ENCODE measurements at places on chromosomes 1 and 21.

- DNase-seq, result peak; percentile 79
These were observed 262.4 kb downstream of the ST6GALNAC3 start for GRCh38 chr1:76336931-76337371.

DNA sequence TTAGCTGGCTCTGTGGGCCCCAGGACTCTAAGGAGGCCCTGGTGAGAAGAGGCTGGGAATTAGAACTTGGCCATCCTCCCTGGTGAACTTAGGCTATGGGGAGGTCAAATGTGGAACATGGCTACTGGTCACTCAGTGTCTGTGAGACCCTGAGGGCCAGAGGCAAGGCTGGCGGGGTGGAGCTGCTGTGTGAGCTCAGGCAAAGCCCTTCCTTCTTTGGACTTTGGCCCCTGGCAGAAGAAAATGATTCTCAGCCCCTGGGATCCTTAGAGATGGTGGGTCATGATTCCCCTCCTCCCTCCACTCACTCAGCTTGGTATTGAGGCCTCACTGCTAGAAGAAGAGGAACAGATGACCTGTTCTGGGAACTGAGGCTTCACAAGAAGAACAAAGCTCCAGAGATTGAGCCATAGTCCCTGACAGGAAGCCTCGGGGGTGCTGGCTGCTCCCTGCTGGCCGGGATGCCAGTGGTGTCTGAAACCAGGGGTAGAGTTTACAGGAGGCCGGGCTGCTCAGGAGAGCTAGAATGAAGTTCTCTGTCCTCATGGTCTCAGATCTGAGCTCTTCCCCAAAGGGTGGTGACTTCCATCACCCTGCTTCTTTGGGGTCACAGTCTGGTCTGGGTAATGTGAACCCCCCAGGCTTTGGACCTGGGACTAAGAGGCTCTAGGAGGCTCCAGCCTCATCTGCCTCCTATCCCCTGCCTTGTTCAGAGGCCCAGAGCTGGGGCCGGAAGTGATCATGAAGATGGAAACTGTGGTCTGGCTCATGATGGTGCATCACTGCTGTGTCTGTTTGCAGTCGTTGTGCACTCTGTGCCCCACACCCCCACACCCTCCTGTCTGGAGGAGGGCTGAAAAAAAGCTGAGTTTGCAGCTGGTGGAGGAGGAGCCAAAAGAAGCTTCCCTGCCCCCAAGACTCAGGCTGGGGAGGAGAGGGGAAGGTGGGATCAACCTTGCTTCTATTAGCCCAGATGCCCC is 905 bp downstream of the BTBD19 start:
- DNase-seq, result peak; percentile 58

DNA sequence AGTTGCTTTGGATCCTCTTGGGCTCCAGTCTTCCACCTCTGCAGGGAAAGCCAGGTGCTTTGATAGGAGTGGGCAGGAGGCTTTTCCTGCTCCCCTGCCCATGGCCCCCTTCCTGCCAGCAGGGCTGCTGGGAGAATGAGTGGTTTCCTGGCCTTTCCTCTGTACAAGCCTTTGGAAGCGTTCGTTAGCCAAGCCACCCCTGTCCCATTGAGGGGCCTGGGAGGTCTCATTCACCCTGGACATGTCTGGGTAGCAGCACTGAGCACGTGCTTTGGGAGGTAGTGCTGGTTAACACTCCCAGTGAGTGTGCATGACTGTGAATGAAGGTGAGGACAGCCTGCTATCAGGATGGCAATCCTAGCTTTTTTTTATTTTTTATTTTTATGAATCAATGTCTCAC is 118.5 kb upstream of the CACNA1E start:
- no peak for DNase-seq

GRCh38 chr1:233993651-233994050 is 89.2 kb downstream of the SLC35F3 start:
- DNase-seq, result no peak

- no peak for DNase-seq
These were observed 6.9 kb upstream of the RAB7B start for GRCh38 chr1:206010060-206010459.

GRCh38 chr1:26388791-26389445 is 16.4 kb upstream of the ZNF683 start:
- DNase-seq, result peak; percentile 17

- DNase-seq, result no peak
These were observed 114.6 kb upstream of the KIAA0040 start for GRCh38 chr1:175307160-175307559.

DNA sequence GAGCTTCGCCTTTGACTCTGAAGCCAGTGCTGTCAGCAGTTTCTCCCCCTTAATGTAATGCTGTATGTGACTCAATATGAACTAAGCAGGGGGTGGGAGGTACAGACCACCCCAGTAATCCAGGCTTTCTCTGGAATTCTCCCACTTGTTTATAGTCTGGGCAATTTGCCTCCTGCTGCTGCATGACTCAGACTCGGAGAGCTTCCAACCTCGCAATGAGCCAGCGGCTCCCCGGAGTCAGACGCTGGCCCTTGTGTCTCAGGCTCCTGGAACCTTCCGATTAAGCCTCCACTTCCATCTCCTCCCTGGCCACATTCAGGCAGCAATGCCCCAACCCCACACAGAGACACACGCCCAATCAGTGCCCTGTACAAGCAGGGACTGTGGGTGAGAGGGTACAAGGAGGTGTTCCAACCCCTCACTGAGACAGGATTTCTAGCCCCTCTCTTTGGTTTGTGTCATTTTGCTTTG is 471.7 kb upstream of the VAMP3 start:
- DNase-seq, result peak; percentile 77

GRCh38 chr1:112605633-112606327 is 13.2 kb downstream of the ST7L start:
- DNase-seq, result no peak

DNA sequence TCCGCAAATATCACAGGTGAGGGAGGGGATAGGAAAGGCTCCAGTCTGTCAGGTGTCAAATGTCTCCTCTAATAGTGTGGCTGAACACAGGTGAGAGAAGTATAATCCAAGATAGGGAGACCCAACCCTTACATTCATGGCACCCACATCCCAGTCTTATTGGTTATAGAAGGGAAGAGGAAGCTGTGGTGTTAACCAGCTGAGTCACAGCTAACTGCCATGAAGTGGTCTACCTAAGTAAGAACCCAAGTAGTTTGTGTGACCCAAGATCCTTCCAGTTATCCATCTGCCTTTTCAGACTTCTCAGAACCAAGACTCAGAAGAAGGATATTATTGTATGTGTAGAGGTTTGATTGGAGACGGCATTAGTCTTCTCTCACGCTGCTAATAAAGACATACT is 37.1 kb downstream of the DDAH1 start:
- no peak for DNase-seq

- no peak for DNase-seq
These were observed 130.2 kb upstream of the CSF3R start for GRCh38 chr1:36612881-36613280.

- DNase-seq, result no peak
These were observed 12.2 kb downstream of the SLC45A3 start for GRCh38 chr1:205667909-205668643.

Measured in Ammon's horn (tissue), 1 donor.